Left cardiac atrium (tissue), 4 donors: ENCODE measurements at places on chromosomes 13 and 19.

DNA sequence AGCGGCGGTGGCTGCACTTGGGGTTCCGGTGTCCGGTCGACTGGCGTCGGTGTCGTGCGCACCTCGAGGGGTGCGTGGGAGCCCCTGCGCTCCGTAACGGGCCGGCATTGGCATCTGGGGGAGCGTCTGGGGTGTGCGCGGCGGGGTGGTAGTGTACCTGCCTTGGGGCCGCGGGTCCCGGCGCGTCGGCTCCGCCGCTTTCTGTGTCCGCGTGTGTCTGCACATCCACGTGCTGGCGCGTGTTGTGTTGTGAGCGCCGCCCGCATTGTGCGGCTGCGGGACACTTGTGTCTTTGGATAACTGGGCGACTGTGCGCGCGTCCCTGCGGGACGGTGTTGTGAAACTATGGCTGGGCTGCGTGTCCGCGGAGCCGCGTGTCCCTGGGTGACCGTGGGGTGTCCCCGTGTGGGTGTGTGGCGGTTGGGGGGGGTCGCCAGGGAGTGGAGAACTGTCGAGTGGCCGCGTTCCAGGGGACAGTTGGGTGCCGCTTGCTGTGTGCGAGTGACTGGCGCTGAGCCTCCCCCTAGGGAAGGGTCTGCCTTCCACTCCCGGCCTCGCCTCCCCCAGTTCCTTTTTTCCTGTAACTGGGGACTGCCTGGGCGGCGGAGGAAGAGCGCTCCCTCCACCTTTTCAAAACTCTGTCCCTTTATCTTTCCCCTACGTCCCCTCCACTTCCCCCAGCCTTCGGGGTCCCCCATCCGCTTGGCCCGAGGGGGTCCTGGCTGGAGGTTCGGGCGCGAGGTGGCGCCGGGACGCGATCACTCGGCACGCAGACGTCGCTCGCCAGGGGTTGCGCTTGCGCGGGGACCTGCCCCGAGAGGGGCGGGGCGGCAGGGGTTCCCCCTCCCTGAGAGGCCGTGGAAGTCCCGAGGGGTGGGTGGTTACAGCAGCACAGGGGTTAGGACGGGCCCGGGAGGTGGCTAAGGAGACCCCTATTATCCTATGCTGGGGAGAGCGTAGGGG is 5.7 kb upstream of the NFIC start:
- peak; percentile 74 for DNase-seq

DNA sequence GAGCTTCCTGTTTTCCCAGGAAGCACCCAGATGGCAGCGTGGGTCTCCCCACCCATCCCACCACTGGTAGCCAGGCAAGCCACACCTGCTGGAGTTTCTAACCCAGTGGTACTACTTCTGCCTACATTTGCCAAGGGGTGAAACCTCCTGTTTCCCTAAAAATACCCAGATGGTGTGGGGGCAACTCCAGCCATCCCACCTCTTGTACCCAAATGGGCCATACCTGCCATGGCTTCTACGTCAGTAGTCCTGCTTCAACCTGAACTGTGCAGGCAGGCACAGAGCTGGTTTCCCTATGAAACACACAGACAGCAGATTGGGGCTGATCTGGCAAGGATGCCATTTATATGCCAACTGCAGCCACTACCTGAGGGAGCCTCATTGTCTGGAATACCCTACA is 809.4 kb upstream of the MIR17HG start:
- no peak for DNase-seq

- DNase-seq: no peak
Measured at GRCh38 chr13:28640861-28641599, 17.9 kb upstream of the POMP start.

DNA sequence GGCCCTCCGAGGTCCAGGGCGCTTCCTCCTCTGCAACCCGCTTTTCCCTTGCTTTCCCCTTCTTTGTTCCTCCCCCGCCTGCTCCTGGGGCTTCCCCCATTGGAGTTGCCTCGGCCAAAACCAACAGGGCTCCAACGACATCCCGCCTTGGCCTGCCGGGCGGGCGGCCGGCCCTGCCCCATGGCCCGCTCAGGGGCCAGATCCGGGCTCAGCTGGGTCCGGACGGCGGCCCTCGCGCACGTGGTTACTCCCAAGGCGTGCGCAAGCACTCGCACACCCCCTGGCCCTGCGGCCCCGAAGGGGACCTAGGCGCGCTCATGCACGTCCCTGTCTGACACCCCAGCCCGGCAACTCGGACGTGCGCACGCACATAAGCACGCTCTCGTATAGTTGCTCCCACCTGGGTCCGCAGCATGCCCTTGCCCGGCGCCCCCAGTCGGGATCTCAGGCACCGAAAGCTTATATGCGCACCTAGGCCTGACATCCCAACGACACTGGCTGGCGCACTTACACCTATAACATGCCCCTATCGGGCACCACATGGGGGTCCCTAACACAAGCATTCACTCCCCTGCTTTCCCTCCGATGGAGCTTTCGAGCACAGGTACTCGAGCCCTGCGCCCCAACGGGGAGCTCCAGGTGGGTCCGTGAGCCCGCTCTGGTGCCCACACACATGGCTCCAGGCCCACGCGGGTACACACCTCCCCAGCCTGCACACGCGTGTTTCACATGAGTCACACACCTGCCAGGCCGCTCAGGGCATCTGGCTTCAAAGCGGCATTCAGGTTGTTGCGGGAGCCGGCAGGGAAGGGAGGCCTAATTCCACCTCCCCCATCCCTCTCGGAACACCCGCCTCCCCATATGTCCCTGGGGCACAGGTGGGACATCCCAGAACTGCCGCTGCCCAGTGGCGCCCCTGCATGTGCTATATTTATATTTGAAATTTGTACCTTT is 15.0 kb downstream of the NFIX start:
- DNase-seq: peak; percentile 71

- peak; percentile 56 for DNase-seq
Measured at GRCh38 chr19:18895038-18895823, 727 bp downstream of the CERS1 start.

- DNase-seq: no peak
Measured at GRCh38 chr19:19552798-19553197, 14.7 kb downstream of the CILP2 start.

DNA sequence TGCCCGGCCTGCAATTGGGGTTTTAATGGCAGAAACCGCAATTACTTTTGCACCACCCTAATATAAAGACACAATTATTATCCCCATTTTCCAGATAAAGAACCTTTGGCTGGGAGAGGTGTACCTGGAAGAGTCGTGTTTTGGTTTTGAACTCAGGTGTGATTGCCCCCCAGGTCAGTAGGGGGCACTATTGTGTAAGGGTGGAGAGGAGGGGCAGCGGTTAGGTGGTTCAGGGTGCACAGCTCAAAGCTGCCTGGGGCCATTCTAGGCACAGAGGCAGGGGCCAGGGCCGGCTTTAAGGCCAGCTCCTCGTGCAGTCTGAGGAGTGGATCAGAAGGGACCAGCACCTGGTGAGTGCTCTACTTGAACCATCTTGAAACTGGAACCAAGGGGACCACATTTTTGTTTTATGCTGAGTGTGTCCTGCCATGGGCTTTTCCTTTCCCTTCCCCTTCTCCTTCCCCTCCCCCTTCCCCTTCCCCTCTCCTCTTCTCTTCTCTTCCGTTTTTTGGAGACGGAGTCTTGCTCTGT is 5.8 kb upstream of the FCGRT start:
- peak; percentile 46 for DNase-seq

GRCh38 chr13:95479731-95480130 is 72.8 kb upstream of the CLDN10 start:
- DNase-seq: no peak

GRCh38 chr13:43304945-43305344 is 281.6 kb downstream of the DNAJC15 start:
- no peak for DNase-seq
